NK-92 treated with Interleukin-12 subunit alpha and Interleukin-12 subunit beta, amount 100 ng/mL, for 24 hours (cell line): ENCODE measurements at places on chromosomes 7 and 10.

- DNase-seq, result no peak
These were observed 25.7 kb downstream of the FAM13C start for GRCh38 chr10:59336632-59337031.

DNA sequence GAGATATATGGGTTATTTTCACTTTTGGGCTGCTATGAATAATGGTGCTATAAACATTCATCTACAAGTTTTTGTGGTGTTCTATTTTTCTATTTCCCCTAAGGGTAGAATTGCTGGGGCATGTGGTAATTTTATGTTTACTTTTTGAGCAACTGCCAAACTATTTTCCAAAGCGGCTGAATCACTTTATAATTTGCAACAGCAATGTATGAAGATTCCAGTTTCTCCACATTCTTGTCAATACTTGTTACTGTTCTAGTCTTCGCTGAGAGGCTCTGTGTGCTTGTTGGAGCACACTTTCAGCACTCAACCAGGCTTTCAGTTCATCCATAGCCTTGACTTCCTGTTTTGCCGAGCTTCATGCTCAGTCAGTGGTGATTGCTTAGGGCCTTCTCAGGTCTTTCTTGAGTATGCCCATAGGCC lies 39.0 kb downstream of the ADK start:
- no peak for DNase-seq

DNA sequence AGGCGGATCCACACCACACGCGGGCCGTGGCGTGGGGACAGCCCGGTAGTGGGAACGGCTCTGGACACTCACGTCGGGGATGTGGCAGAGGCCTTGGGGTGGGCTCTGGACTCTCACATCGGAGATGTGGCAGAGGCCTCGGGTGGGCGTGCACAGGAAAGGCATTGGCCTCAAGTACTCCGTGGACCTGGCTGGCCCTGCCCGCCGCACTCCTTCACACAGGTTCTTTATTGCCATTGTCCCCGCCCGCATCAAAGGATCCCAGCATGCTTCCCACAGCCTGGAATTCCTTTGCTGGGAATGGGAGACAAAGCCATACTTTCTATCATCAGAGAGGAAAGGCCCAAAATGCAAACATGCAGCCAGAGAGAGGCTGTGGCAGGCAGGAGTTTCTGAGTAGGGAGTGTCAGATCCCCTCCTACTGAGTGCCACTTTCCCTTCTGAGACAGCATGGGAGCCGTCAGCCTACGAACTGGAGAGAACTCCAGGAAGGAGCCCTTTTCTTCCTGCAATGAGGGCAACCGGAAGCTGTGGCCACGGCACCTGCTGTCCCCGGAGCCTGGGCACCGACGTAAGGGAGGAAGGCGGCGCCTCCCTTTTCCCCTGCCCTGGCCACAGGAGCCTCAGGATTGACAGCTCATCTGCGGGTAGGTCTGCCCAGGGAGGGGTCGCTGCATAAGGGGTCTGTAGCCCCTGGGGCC lies 51.5 kb downstream of the RBM17 start:
- no peak for DNase-seq

GRCh38 chr10:65231148-65231547 lies 1694.7 kb upstream of the LRRTM3 start:
- no peak for DNase-seq

- DNase-seq, result no peak
These were observed 921.9 kb downstream of the LRMDA start for GRCh38 chr10:76353237-76353851.

DNA sequence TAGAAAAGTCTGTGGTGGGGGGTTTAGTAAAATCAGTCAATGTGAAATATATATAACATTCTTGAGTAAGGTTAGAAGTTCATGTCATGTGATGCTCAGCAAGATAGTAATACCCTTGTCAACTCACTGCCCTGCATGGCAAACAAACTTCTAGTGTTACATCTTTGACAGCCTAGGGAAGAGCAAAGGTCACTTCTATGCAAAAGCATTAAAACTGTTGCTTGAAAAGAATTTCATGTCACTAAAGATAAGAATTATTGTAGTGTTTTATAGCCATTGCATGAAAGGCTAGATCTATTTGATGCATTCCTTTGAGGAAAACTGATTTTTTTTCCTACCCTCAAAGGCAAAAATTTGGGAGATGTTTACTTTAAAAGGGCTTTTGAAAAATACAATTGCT lies 176.0 kb downstream of the SKAP2 start:
- no peak for DNase-seq

GRCh38 chr7:1100834-1101562 lies 13.1 kb downstream of the GPER1 start:
- no peak for DNase-seq

GRCh38 chr10:73625004-73625883 lies 16.0 kb downstream of the MYOZ1 start:
- peak; percentile 2 for DNase-seq

DNA sequence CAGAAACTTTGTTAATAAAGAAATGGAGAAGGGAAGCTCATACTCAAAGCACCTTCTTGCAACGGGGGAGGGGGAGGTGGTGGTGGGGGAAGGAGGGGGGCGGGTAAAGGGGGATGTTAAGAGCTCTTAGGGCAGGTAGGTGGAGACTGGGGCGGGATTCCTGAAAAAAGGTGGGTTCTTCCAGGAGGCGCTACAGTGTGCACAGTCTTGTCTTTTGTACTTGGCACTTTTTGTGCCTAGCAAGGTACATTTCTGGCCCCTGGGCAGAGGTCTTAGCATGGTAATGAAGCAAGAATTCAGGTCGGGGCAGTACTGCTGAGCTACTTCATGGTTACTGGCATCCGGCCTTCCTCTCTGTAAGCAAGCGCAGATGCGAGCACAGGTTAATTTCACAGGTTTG lies 15.2 kb upstream of the LAMB4 start:
- no peak for DNase-seq

DNA sequence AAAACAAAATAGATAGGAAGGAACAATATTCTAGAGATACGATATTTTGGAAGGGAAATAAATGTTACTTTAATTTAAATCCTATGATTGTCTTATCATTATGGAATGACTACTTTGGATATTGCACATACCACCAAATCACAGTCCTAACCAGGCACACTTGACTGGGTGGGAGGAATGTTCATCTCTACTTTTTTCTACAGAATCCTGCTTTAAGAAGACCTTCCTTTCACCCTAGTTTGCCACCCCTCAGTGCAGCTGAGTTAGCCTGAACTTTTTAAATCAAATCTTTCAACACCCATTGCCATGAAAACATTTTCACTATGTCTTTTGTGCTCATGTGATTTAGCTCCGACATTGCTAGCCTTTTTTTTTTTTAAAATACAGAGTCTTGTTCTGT lies 38.1 kb downstream of the RELN start:
- DNase-seq, result no peak

GRCh38 chr7:93092757-93093370 lies 24.9 kb downstream of the SAMD9 start:
- no peak for DNase-seq

DNA sequence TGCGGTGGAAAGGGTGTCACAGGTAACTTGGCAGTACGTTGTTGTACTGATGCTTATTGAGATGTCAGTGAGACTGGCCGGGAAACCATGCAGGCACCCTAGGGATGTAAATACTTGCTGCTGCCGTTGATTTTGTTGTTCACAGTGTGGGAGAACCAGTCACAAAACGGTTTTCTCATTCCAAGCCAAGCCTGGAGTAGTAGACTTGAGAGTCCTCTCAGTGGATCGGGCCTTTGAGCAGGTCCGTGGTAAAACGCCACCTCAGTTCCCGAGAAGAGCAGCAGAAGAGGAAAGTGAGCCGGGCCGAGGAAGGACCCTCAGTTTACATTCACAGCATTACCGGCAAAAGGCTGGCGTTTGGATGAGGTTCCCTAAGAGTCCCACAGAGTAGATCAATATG lies 1.1 kb downstream of the JAKMIP3 start:
- no peak for DNase-seq

DNA sequence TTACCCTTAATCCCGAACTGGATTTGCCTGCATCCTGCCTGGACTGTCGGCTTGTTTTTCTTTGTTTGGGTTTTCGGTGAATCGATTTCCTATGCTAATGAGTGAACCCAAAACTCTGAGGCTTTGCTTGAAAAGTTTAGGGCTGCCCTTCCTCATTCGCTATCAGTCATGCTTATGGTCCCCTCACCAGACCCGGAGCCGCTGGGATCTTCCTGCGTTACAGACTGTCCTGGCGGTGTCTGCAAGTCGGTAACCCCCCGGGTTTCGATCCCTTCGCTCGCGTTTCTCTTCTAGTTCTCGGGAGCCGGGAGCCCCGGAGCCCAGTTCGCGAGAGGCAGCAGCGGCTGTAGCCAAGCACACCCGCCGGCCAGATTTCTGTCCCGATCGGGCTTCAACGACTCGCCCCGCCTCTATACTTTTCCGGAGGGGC lies 2.2 kb downstream of the EMX2 start:
- DNase-seq, result no peak

- DNase-seq, result no peak
These were observed 62.2 kb downstream of the SAMD9 start for GRCh38 chr7:93055543-93056107.

DNA sequence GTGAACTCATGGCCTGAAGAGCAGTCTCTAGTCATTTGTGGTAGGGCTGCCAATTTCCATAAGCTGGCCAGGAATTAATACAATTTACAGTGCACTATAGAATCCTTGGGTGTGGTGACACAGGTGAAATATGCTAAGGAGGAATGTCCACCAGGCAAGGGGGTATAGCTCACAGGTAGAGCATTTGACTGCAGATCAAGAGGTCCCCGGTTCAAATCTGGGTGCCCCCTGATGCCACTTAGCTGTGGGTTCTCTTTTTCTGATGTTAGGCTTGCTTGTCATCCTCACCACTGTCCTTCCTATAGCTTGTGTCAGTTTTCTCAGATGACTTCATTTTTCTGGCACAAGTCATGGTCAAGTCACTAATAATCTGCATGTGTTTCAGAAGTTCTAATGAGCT lies 108.7 kb downstream of the ZNF467 start:
- DNase-seq, result no peak

- DNase-seq, result no peak
These were observed 171.4 kb downstream of the SFMBT2 start for GRCh38 chr10:7239312-7239985.

DNA sequence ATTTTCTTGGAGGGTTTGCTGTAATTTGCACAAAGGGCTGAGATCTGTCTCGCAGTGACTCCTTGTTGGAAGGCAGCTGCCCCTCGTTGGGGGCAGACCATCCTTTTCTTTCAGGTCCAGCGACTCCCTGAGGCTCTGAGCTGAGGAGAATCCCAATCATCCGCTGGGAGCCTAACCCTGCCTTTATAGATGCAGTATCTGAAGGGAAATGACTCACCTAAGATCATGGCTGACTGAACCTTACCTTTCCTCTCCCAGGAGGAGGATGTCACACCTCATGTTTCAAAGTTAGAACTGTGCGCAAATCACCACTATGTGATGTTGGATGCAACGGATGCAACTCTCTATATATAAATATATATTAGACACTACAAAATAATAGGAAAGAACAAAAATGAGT lies 36.4 kb upstream of the MXI1 start:
- no peak for DNase-seq

DNA sequence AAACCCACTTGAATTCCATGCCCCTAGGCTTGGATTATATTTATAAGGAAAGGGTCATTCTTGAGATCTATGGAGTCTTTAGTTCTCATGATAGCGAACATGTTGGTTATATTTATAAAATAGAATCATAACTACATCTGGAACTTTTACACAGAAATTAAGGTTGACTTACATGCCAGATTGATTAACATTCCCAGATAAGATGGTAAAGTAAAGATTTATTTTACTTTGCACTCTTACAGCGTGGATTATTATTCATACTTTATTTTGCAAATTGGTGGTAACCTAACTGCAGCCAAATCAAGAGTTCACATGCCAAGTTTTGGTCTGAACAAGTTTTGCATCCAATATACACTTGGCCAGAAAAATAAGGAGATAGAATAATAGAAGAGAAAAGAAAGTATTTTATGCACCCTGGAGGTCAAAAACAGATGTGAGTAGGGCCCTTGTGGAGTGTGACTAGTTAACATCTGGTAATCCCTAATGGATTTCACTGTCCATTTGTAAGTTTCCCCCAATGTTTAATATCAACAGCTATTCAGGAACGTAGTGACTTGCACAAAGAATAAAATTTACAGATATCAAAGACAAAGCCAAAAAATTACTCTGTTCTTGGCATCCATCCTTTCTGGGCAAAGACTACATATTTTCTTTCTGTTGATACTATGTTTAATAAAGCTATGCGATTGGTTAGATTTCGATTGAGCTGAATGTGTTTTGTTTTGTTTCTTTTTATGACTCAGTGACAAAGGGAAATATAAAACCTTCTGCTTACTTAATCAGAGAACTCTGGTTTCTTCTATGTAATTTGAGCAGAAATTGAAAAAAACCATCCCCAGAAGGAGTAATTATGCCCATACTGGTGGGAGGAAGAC lies 10.1 kb upstream of the TMEM26 start:
- DNase-seq, result no peak

GRCh38 chr10:90993340-90993739 lies 72.5 kb upstream of the ANKRD1 start:
- no peak for DNase-seq

DNA sequence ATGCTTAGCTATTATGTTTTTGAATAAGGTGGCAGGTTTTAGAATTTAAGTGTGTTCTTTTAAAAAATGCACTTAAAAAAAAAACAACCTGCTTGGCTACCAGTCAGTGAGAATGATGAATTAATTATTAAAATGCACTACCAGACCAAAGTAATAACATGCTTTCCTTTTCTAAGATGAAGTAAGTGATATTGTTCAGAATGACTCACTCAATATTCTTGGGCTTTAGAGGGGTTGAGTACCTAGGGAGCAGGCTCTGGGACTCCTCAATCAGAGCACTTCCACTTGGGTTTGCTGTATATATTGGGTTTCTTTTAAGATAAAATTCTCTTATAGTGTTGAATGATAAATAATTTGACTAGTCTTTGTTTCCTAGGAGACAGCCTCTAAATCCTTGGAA lies 8.6 kb downstream of the STAM start:
- DNase-seq, result no peak

DNA sequence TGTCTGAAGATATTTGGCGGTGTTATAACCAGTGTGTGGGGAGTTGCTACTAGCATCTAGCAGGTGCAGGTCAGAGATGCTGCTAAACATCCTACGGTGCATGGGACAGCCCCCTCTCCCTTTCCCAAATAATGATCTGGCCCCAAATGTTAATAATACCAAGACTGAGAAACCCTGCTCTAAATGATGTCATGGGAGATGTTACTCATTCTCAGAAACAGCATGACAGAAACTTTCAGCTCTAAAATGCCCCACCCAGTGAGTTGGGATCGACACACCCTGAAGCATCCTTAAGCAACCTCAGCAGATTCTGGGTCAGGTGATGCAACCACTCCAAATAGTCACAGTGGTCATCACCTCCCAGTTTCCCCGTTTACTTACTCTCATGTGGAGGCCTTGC lies 108.8 kb upstream of the MPP7 start:
- no peak for DNase-seq

GRCh38 chr7:92781117-92781720 lies 55.2 kb downstream of the CDK6 start:
- no peak for DNase-seq

GRCh38 chr10:51035344-51035743 lies 38.9 kb upstream of the PRKG1 start:
- no peak for DNase-seq

GRCh38 chr10:88409824-88410223 lies 173.3 kb downstream of the RNLS start:
- no peak for DNase-seq

- DNase-seq, result no peak
These were observed 25.3 kb downstream of the DENND11 start for GRCh38 chr7:141676618-141677017.
